ENCODE measurements at places on chromosomes 11 and 22.

DNA sequence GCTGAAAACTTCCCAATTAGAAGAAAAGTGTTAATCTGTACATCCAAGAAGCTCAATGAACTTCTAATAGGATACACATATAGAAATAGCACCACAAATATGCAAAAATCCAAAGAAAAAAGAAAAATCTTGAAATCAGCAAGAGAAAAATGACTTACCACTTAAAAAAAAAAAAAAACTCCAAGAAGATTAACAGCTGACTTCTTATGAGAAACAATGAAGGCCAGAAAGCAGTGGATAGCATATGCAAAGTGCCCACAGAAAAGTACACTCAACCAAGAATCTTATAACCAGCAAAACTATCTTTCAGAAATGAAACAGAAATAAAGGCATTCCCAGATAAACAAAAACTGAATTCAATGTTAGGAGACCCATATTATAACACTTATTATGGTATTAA, 29.9 kb upstream of the OR5B12 start:
- DNase-seq: no peak

GRCh38 chr22:43300891-43301676, 42.1 kb downstream of the SCUBE1 start:
- DNase-seq: no peak

- peak; percentile 35 for DNase-seq
Measured at GRCh38 chr11:84812471-84812969, 814.6 kb downstream of the DLG2 start.

DNA sequence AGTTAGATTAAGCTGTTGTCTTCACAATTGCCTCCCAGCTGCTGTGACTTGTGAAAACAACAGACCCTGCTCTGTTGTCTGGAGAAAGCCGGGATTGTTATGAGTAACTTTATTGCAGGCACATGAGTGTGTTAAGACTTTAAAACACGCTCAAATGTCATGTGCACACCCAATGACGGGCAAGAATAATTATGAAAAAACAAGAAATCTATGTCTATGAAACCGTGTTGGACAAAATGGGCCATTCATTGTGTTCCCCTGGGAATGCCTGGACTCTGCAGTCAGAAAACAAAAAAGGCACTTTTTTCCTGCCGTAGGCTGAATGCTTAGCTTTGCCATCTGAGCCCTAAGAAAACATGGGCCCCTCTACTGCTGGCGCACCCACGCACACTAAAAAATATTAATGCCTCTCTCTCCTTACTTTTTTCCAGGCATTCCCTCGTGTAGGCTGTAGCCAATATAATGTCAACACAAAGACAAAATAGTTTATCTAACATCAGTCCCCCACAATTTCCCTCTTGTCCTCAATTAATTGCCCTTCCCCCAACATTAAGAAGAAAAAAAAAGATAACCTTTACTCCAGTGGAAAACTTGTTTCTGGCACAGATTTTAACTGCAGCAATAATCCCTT, 207.9 kb downstream of the SOX6 start:
- peak; percentile 58 for DNase-seq

DNA sequence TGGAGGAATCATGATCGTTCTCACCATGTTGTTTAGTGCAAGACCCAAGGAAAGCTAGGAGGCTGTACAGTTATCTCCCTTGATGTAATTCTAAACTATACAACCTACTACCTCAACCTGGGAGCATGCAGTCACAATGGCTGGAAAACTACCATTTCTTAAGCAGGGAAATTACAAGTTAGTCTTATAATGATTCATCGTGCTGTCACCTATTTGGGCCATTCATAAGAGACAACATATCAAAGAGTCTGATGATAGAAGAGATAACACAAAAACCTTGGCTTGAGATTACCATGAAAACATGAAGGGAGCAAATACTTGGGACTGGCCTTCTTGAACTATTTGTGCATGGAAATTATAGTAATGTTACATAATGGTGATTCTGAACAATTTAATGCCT, 30.5 kb upstream of the BLID start:
- no peak for DNase-seq

GRCh38 chr11:10592331-10592730, 23.9 kb upstream of the LYVE1 start:
- no peak for DNase-seq

GRCh38 chr22:17056058-17056457, 28.7 kb upstream of the IL17RA start:
- DNase-seq: no peak

GRCh38 chr11:8213376-8213775, 44.6 kb upstream of the RIC3 start:
- DNase-seq: no peak

DNA sequence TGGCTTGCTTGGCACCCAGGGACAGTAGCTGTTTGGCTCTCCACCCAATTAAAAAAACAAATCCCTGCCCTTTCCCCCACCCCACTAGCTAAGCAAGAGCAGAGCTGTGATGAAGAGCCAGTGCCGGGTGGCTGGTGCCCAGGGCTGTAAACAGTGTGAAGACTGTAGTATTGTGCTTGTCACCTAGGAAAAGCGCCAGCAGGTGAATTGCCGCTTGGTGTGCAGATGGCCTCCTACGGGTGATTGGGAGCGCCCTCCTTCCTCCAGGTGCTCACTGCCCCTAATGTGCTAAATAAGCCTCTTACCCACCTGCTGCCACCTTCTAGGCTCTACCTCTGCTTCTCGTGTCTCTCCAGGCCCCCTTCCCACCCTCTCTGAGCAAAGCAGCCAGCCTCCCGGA, 18.4 kb upstream of the RAPSN start:
- no peak for DNase-seq

GRCh38 chr11:111733611-111734088, 32.5 kb downstream of the PPP2R1B start:
- peak; percentile 53 for DNase-seq

DNA sequence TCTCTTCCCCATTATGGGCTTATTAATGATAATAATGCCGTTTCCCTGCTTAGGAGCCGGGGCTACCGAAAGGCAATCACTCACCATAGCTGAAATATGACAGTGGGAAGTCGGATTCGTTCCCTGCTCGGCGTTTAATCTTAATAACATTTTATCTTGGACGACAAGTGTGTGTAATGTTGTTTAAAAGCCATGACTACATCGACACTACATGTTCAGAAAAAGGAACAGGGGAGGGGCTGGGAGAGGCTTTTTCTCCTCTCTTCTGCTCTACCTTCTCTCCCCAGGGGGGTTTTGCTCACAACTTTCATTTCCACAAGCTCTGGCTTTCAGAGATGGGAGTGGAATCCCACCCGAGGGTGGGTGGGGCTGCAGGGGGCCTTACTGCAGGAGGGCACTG, 105.5 kb downstream of the DSCAML1 start:
- no peak for DNase-seq

DNA sequence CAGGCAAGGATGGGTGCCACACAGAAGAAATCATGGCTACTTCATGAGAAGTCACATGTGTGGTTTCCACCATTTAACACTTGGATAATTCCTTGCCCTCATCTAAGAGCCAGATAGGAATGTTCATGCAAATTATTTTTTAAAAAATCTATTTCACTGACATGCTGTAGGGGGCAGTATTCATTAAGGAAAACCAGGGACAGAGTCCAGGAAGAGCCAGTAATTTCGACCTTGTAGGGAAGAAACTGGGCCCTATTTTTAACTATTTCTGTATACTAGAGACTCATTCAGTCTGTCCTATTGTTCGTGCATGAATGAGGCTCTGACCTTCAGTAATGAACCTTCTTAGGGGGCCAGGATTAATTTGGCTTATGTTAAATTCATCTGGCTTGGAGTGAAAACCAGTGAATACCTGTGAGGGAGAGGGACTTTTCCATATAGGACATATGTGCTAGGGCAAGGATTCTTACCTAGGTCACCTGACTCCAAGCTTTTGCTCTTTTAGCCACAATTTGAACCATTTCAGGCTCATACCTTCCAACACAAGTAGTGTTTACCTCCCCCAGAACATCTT, 192.7 kb downstream of the NAV2 start:
- DNase-seq: no peak

- DNase-seq: no peak
Measured at GRCh38 chr11:82978422-82979099, 77.0 kb downstream of the DDIAS start.

GRCh38 chr22:28989484-28989883, 72.1 kb downstream of the C22orf31 start:
- DNase-seq: no peak

DNA sequence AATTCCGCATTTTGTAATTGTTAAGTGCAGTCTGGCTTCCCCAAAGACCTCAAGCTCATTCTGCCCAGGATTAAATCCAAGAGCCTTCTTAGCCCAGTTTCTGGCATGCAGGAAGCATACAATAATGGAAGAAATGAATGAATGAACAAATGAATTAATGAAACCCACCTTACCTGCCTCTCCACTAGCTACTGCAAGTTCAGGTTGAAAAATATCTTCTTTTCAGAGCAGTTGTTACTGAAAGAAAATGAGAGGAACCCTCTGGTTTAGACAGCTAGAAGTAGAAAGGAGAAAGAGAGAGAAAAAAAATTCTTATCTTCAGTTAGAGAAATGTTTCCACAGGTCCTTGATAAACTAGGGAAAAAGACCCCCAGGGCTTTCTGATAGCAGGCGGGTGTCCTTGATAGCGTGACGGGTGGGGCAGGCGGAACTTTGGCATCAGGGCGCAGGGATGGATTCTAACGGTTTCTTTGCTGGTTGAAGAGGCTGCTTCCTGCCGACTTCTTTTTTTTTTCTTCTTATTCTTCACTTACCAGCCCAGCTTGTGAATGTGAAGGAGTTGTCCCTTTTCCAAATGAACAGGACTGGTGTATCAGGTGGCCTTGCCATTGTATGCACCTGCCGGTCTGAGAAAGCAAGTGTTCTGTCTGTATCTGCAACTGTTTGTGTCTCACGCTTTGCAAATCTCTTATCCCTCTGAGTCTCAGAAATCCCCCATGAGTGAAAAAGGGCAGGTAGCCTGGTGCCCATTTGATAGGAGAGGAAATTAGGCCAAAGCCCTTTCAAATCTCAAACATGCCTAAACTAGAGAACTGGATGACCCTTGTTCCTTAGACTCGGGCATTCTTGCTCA, 10.0 kb downstream of the LMO2 start:
- DNase-seq: no peak

- no peak for DNase-seq
Measured at GRCh38 chr11:8784954-8785353, 102.4 kb downstream of the RPL27A start.

DNA sequence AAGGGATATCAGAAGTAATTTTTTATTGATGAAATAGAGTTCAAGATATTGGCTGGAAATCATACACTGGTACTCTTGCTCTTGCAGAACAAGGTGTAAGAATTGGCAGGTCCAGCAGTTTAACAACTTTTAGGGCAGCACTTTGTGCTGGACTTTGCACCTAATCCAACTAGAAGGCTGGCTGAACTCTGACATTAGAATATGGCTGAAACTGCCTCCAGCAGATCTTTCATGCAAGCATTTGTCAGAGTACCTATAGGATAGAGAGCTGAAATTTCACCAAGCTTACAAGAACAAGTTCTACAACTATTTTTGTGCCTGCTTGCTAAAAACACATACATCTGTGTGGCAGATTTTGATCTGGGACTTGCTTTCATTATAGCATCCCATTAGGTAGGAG, 17.2 kb downstream of the HPS5 start:
- DNase-seq: no peak

DNA sequence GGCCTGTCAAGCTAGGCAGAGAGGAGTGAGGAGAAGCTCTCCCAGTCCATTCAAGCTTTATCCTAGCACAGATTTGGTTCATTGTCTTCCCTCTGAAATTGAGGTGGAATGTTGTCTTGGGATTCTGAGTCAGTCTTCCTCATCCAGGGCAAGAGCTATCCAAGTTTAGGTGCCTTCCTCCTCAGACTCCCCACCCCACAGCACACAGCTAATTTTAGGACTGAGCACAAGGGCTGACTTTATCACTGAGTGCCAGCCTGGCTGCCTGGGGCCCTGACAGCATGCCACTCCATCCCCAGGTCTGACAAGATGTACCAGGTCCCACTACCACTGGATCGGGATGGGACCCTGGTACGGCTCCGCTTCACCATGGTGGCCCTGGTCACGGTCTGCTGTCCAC, 2.6 kb downstream of the PGAP2 start:
- no peak for DNase-seq

GRCh38 chr11:44525473-44526252, 39.8 kb upstream of the CD82 start:
- peak; percentile 46 for DNase-seq

DNA sequence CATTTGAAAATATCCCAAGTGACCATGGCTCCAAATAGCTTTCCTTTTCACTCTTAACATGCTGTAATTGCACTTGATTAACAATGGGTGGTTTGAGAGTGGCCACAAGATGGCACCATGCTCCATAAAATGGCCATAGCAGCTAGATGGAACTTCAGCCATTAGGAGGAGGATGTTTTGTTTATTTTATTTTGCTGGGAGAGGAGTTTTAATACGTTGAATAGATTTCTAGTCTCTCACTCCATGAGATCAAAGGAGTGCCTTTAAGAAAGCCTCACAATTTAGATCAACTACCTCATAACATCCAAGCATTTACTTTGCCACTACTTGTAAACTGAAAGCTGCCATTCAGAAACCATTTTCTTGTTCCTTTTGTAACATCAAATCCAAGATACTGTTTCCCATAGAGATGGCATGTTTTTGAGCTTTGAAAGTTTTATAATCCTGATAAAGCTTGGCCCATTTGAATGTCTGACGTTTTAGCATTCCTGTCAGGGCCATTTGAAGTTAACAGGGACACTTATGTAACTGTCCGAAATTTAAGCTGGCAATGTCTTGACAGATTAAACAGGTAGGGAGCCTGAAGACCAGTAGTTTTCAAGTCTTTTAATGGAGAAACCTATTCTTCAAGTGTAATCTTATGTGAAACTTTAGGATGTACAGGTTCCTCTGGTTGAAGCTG, 4.7 kb downstream of the FEN1 start:
- DNase-seq: peak; percentile 83

GRCh38 chr22:43088627-43088983, 586 bp downstream of the TTLL1 start:
- no peak for DNase-seq

DNA sequence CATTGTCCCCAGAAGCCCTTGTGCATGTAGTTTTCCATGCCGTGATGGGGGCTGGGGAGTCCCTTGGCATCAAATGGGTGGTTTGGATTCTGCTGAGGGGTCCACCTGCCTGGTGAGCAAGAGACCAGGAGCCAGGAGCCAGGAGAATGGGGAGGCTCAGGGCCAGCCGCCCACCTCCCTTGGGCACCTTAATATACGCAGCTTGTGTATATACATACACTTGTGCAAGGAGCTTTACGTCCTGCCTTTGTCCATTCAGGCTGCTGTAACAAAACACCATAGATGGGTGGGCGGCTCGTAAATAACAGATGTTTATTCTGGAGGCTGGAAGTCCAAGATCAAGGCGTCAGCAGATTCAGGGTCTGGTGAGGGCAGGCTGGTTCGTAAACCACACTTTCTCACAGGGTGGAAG, 62.5 kb downstream of the SMIM38 start:
- DNase-seq: no peak

DNA sequence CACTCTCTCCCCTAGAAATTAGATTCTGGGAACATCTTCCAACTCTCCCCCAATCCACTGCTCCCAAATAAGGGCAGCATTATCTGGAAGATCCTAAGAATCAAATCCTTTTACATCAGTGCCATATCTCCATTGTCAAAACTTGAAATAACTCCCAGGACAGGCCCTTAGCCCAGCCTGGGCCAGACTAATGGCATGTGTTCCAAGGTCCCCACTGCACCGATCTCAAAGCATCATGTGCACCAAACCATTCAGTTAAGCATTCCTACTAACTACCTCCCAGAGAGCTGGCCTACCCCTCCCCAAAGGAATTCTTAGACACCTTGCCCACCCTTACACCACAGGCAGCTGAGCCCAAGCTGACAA, 44.2 kb upstream of the POU2AF1 start:
- no peak for DNase-seq

GRCh38 chr11:67505605-67506396, 638 bp upstream of the PITPNM1 start:
- peak; percentile 85 for DNase-seq

GRCh38 chr22:29043906-29044575, 17.6 kb downstream of the C22orf31 start:
- no peak for DNase-seq
